ENCODE measurements at places on chromosomes 16 and 17.

- DNase-seq = no peak
Observed at GRCh38 chr16:74778646-74779045, 4.0 kb upstream of the FA2H start.

DNA sequence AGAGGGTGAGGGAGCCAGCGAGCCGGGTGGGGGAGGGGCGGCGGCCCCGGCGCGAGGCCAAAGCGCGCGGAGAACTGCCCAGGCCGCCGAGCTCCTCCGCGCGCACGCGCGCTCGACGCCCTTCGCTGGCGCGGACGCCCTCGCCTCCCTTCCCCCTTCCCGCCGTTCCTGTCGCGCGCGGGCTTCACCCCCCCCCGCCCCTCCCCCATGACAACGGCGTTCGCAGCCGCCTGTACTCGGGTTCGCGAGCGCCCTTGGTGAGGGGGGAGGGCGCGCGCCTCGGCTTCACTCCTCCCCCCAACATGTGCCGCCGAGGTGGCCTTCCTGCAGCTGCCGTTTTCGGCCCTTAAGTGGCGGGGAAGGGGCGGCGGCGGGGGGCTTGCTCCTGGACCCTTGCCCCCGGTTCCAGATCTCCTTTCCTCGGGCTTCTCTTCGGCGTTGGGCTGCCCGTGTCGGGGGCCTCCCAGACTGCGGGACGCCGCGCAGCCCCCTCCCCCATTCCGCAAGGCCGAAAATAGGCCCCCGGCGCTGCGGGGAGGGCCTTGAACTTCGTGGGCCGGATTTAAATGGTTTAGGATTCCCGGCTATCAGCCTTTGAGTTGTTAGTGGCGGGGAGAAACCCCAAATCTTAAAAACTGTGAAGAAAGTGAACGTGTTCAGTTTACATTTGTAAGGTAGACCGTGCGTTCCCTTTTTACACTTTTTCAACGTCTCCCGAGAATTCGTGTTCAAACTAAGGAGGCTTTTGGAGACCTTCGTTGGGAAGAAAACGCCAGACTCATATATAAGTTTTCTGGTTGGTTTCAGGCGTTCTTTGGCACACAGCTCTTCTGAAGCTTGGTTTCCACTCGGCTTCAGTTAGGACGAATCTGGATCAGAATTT is 653 bp downstream of the SRRM2 start:
- DNase-seq = peak; percentile 36

DNA sequence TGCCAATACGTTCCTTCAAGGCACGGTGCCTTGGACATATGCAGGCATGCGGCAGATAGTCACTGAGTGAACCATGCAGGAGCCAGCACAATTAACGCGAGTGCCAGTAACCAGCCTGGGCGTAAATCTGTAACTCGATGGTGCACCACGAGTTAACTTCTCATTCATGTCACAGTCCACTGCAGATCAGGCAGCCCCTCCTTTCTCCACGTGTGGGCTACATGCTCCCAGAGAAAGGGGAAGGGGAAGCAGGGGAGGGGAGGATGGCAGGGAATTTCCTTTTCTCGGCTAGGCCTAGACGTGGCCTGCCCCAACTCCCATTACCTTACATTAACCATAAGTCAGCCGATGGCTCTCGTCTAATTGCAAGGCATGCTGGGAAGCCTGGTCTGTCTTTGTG is 287.9 kb downstream of the CPPED1 start:
- DNase-seq = no peak

DNA sequence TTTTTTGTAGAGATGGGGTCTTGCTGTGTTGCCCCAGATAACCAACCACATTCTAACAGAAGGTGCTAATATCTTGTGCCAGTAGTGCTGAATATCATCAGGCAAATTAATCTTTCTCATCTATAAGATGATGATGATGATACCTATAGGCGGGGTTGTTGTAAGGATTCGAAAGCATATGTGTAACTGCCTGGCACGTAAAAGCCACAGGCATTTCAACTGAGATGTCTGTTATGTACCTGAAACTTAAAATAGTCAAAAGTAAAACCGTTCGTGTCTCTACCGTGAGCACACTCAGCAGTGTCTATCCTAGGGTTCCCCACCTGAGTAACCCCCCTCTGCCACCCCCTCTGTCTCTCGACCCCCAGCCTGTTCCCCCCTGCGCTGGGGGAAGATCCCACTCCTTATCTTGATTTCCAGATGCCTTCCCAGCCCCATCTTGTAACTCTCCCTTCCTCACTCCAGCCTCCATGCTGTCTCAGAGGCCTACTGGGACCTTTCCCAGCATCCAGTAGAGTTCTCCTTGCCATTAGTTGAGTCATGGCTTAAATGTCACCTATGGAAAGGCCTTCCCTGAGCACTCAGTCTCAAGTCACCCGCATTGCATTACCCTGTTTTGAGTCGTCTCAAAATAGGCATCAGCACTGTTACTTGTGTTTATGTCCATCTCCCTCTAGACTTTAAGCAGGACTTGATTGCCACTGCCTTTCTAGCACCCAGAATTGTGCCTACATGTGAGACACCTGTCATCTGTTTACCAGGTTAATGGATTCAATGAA is 34.1 kb downstream of the CDRT15 start:
- DNase-seq = no peak

DNA sequence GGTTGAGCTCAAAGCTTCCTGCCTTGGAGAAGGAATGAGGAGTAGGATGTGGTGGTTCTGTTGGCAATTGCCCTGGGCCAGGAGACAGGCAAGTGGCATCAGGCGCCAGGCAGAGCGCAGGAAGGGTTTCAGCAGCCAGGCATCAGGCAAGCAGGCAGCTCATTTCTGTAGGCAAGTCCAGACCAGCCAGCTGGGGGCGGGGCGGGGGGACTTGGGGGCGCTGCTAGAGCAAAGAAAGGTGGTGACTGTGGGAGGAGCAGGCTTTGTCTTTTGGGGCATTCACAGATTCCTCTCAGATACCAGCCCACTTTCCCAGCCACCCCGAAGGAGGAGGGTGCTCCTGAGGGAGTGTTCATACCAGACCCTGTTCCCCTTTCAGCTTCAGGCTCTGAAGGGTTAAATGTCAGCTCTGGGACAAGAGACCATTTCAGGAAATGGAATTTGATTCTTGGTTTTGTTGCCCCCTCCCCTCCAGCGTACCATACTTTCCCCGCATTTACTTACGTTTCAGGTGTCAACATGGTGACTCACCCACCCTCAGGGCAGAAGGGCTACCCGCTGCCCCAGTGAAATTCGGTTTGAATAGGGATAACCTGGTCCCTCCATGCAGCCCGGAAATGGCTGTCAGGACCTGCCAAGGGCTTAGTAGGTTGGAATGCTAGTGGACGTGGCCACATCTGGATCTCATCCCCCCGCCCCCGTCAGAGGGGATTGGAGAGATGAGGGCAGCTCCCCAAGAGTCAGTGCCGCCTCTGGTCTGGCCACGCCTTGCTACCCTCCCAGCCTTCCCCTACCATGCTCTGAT is 13.2 kb downstream of the NGFR start:
- DNase-seq = no peak

Measured in HS-5 (cell line).